ENCODE measurements at places on chromosomes 3 and 15.

- DNase-seq: no peak
These were observed 63.7 kb downstream of the BDH1 start for GRCh38 chr3:197491923-197492664.

GRCh38 chr3:79111375-79112052 is 656.3 kb downstream of the ROBO1 start:
- DNase-seq: no peak

DNA sequence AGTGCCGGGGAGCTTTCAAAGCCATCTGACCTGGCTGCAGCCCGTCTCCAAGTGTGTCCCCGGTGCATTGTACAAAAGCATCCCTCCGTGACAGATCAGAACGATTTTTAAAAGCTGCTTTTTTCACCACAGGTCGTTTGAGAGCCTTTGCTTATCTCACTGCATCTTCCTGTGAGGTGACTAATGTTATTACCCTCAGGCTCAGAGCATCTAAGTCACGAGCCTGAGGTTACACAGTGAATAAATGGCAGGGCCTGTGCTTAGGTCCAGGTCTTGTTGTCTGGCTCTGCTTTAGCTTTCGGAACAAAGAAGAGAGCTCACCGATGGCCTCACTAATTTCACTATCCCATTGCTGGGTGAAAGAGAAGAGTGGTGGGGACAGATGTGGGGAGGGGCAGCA is 83.3 kb downstream of the SEC22A start:
- DNase-seq: no peak

- DNase-seq: no peak
These were observed 37.3 kb downstream of the EHHADH start for GRCh38 chr3:185216607-185216958.

DNA sequence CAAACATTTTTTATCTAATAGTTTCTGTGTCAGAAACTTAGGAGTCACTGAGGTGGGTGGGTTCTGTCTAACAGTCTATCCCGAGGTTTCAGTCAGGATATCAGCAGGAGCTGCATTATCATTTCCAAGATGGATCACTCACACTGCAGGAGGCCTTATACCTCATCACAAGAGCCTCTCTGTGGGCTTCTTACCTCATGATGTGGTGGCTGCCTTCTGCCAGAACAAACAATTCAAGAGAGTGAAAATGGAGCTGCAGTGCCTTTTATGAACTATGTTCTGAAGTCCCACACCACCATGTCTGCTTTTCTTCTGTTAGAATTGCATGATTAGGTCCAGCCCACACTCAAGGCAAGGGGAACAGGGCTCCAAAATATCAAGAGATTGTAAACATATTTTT is 27.9 kb downstream of the RFX7 start:
- DNase-seq: no peak

GRCh38 chr3:42683875-42684598 is 1.3 kb upstream of the KLHL40 start:
- peak; percentile 15 for DNase-seq

DNA sequence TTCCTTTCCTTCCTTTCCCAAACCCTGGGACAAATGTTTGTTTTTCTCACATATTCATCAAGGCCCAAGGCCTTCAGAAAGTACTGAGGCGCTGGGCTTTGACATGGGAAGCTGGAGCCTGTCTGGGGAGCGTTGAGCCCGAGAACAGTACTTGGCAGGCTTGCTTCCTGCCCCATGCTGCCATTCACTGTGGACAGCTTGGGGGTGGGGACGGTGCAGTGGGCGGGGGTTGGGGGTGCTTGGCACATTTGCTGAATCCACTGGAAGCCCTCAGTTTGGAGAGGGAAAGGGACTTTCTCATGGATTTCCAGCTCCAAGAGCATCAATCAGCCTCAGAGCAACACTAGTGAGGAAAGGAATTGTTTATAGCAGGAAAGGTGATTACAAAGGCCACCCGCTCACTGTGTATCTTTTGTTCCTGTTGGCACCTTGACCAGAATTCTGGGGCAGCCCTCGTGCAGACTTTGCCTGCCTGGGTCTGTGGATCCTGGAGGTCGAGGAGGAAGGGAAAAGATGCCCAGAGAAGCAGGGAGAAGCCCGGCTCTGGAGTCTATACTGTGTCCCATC is 199.8 kb upstream of the RGMA start:
- no peak for DNase-seq

GRCh38 chr3:134407239-134407625 is 33.0 kb upstream of the AMOTL2 start:
- DNase-seq: no peak

DNA sequence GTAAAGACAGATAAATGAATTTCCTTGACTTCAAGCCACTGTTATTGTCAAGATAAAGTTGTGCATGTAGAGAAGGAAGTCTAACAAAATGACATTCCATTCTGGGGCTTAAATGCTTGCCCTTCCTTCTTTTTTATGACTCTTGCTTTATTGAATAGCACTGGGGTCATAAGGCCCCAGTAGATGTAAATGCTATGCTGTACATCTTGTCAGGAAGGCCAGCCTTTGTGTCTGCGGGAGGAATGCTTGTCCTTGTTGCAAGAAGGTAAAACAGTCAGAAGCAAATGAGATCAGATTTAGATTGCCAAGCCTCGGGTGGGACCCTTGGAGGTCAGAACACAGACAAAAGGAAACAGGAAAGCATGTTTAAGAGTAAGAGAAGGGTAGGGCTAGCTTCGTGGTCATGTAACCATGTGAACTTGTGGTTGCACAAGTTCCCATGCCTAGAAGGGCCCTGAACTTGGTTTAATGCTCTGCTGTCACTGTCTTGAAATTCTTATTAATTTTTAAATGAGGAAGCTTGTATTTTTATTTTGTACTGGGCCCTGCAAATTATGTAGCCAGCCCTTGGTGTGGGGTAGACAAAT is 81.5 kb downstream of the PPM1L start:
- DNase-seq: no peak

- no peak for DNase-seq
These were observed 519.2 kb upstream of the AGTR1 start for GRCh38 chr3:148178503-148178902.

DNA sequence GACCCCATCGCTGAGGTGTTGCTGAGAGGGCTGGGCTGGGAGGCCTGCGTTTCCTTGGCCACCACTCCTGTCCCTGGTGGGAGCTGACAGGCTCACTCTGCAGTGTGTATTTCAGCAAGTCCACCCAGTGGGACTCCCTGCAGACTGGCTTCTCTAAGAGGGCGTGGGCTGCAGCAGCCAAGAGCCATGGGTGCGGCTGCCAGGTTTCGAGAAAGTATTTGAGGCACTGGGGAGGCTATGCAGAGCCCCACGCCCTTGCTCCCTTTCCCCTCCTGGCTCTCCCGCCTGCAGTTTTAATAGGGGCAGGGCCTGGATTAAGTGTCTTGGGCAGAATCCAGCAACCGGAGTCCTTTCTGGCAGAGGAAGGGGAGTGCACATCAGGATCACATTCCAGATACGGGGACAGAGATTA is 242.1 kb downstream of the THSD4 start:
- DNase-seq: no peak

- DNase-seq: no peak
These were observed 95.4 kb downstream of the PLOD2 start for GRCh38 chr3:146065573-146066006.

DNA sequence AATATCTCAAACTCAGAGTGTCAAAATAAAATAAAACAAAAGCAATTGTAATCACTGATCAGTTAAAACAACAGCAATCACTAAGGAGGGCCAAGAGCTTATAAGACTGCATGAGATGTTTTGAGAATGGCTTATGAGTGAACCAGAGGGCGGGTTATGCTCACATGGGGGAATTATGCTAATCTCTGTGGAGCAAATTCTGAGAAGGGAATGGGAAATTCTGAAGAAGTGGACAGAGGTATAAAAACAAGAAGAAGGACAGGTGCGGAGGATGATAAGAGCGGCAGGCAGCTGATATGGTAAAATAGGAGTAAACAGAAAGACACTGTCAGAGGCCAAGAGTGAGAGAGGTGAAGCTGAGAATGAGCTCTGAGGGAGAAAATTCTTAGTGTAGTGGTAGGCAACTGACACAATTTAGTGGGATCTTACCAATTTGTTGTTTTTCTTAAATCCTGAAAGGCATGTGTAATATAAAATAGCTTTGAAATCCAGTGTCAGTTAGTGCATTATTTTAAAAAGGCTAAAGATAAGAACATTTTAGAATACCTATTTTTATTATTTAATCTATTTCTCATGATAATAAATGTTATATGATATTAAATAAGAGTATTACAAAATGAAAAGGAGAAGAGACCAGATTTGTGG is 133.8 kb downstream of the SPATA16 start:
- no peak for DNase-seq

DNA sequence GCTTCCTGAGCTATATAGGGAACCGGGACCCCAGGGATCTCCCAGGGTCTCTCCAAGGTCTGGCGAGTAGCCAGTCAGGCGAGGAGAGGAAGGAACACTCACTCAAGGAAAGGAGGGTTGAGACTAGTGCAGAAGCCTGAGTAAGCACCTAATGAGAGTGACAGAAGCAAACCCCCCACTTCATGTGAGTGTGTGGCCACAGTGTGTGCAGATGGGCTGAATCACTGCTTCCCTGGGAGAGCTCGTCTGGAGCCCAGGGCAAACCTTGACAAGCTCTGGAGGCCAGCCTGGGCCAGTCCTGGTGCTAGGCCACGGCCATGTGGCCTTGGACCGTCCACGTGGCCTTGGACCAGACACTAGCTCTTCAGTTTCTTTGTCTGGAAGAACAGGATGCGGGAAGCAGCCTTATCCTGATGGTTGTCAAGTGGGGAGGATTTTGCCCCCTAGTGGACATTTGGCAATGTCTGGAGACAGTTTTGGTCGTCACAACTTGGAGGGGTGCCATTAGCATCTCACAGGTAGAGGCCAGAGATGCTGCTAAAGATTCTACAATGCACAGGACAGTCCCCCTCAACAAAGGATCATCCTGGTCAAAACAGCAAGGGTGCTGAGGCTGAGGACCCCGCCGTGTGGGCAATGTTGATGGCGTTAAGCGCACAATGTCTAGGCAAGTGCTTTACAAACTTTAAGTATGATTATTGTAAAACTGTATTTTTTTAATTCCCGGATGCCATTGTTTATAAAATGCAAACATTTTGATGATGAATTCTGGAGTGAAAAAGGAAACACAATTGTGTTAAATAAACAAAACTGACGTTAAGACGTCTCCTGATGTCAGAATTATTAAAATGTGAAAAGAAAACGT is 34.8 kb upstream of the CTSH start:
- peak; percentile 79 for DNase-seq

GRCh38 chr15:28989239-28989830 is 103.6 kb downstream of the APBA2 start:
- DNase-seq: no peak

GRCh38 chr15:38648121-38648843 is 83.7 kb upstream of the RASGRP1 start:
- DNase-seq: no peak
